Stimulated activated effector memory CD8-positive, alpha-beta T cell treated with anti-CD3 and anti-CD28 coated beads, Interleukin-12 subunit alpha, Interleukin-12 subunit beta, amount 100 ng/mL, for 72 hours (primary cell): ENCODE measurements at places on chromosomes 1 and 21.

- no peak for DNase-seq
Measured at GRCh38 chr1:85203573-85204171, 2.9 kb upstream of the SYDE2 start.

DNA sequence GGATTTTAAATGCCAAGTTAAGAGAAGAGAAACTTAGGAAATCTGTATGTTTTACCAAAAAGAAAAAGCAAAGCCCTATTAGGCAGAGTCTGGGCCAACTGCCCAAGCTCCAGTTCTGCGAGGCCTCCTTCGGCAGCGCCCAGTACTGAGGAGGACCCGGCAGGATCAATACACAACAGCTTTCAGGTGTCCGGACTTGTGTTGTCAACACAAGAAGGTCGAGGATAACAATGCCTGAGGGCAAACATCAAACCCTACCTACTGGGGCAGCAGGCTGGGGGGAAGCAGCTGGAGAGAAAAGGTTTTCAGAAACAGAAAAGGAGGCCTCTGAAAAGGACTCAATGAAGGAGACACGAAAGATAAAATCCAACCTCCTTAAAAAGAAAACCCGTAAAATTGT, 98.1 kb upstream of the GJB5 start:
- DNase-seq = no peak

DNA sequence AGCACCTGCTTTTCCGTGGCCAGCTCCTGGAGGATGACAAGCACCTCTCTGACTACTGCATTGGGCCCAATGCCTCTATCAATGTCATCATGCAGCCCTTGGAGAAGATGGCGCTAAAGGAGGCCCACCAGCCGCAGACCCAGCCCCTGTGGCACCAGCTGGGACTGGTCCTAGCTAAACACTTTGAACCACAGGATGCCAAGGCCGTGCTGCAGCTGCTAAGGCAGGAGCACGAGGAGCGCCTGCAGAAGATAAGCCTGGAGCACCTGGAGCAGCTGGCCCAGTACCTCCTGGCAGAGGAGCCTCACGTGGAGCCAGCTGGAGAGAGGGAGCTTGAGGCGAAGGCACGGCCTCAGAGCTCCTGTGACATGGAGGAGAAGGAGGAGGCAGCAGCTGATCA, 413 bp downstream of the UBL4B start:
- no peak for DNase-seq

- no peak for DNase-seq
Measured at GRCh38 chr21:37974081-37974480, 57.8 kb upstream of the KCNJ6 start.

DNA sequence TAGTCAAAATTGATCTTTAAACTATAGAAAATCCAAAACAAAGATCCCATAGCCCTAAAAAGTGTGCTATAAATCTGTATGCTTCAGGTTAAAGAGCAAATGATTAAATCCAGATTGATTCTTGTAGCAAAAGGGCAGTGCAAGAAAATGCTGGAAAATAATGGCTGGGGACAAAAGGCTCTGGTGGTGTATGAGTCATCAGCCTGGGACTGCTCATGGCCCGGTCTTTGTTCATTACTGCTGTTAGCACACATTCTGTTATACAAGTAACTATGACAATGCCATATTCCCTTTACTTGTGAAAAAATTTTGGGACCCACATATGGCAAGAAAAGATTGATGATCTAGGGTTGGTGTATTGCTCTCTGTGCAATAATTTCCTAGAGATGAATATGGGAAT, 89.1 kb downstream of the RWDD3 start:
- no peak for DNase-seq

GRCh38 chr1:55476445-55477015, 261.4 kb upstream of the USP24 start:
- no peak for DNase-seq

GRCh38 chr1:192889082-192889481, 80.2 kb downstream of the RGS2 start:
- no peak for DNase-seq

GRCh38 chr1:196732526-196732925, 42.1 kb upstream of the CFHR3 start:
- DNase-seq = no peak

GRCh38 chr1:8468751-8469150, 150.8 kb downstream of the SLC45A1 start:
- DNase-seq = no peak

DNA sequence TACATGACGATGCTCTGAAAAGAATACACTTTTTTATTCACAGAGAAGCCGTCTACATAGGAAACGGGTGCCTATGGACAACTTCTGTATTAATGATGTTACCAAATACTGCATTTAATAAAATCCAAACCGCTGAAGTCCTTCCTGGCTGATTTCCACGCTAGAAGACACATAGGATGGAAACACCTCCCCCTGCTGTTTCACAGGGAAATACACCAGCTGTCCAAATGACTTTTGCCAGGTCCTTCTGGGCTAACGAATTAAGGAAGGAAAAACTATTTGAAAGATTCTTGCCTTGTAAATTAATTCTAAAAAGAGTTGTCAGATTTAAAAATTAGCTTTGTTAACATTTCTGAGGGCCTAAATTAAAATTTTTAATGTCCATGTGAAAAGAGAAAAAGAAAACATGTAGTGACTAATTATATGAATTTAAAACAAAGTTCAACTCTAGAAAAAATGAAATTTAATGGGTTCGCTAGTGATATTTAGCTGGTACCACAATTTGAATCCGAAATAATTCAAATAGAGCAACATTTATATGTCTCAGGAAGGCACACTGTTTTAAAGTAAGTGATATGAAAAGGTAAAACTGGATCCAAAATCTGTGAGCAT, 146.0 kb downstream of the RERE start:
- no peak for DNase-seq

DNA sequence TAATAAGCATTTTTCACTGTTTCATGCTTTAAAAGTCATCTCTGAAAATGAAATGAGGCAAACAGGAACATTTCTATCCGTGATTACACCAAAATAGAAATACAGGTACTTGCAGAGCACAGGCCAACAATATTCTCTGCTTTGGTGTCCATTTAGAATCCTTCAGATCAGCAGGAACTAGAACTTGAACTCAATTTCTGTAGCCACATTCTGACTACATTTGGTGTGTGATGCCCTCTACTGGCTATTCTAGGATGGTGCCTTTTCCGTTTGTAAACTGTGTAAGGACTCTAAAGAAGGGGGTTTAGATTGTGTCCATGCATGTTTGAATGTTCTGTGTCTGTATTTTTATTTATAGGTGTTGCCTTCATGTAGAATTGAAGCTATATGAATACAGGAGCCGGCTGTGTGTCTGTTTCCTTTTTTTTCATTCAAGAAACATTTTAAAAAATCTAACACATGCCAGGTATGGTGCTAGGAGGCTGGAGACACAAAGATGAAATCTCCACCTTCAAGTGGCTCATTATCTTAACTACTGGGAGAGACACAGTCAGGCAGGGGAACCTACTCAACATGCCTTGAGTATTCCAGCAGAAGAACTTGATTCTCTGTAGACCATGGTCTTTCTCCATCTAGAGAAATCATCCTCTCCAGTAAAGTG, 7.6 kb upstream of the ZNF326 start:
- no peak for DNase-seq

DNA sequence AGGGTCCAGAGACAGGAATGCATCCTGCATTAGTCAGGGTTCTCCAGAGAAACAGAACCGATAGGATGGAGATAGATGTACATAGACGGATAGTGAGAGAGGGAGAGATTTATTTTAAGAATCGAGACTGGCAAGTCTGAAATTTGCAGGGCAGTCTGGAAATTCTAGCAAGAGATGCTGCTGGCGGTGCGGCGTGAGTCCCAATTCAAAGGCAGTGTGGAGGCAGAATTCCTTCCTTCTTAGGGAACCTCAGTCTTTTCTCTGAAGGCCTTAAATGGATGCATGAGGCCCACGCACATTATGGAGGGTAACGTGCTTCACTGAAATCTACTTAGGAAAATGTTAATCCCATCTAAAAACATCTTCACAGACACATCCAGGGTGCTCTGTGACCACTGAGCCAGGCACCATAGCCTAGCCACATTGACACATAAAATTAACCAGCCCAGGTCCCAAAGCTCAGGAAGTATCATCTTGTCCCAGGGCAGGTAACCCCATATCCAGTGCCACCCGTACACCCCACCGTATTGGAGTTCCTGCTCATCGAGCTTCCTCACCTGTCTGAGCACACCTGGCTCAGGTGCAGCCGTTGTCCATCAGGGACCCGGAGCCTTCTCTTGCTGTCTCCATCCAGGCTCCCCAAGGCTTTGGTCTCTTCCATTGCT, 9.7 kb upstream of the PKNOX1 start:
- DNase-seq = no peak

GRCh38 chr1:58266242-58266641, 280.3 kb downstream of the OMA1 start:
- DNase-seq = no peak

- no peak for DNase-seq
Measured at GRCh38 chr1:114314576-114314975, 160.9 kb upstream of the SYT6 start.

GRCh38 chr1:200473698-200474371, 64.0 kb upstream of the ZNF281 start:
- DNase-seq = peak; percentile 74

DNA sequence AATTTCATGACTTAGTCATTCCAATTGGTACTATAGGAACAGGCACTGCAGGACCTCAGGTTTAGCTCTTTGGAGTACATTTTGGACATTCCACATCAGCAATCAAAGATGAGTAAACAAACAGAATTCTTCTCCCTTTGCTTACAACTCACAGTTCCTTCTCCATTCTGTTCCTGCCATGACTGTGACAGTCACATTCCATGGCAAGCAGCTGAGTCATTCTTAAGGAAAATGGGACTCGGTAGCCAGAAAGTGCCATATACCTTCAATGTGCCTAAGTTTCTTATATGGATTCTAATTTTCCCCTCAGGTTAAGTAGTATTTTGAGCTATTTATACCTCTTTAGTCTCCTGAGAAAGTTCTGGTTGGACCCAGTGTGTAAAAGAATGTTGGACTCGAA, 25.6 kb downstream of the CRCT1 start:
- no peak for DNase-seq

DNA sequence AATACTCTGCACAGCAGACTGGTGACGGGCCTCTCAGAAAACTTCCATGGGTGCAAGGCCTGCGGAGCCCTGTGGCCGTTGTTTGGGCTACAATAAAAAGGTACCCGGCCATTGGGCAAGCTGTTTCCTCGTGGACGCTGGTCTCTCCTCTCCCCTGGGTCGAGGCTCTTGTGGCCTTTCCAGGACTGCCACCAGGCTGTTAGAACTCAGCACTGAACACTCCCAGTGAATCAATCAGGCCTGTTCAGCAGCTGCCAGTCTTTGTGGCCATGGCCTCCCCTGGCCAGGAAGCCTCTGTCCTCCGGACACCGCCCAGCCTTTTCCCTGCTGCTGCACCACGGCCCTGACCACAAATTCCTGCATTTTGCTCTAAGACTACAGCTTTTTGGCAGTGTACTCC, 33.0 kb upstream of the ACTRT2 start:
- DNase-seq = no peak

- no peak for DNase-seq
Measured at GRCh38 chr1:86778569-86779239, 74.3 kb downstream of the SH3GLB1 start.

DNA sequence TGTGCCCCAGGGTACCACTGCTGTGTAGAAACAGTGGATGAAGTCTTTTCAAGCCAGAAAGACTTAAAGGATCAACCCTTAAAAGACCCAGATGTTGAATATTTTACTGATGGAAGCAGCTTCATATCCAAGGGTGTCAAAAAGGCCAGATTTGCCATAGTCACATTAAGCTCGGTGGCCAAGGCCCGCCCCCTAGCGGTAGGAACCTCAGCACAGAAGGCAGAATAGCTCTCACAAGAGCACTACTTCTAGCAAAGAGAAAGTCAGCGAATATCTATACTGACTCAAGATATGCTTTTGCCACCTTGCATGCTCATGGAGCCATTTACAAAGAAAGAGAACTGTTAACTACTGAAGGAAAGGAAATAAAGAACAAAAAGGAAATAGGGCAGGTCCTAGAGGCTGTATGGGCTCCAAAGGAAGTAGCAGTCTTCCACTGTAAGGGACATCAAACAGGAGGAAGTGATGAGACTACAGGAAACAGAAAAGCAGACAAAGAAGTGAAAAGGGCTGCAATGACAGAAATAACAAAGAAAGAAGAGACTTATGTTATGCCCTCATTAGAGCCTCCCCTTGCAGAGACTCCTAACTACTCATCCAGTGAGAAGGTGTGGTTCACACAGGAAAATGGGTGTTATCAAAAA, 90.5 kb downstream of the LIPI start:
- DNase-seq = peak; percentile 22

DNA sequence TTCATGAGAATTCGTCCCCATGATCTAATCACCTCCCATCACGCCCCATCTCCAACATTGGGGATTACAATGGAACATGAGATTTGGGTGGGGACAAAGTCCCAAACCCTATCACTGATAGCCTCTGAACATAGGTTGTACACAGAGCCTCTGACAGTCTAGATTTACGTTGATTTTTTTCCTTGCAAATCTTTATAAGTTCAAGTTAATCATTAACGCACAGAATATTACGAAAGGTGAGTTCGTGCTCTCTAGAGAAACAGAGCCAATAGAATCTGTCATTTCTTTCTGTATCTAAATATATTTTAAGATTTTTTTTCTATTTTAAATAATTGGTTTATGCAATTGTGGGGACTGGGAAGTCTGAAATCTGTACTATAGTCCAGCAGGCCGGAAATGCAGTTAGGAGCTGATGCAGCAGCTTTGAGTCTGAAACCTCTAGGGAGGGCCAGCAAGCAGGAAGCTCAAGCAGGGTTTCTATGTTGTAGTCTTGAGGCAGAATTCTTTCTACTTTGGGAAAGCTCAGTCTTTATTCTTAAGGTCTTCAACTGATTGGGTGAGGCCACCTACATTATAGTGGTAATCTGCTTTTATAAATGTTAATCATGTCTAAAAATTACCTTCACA, 61.0 kb downstream of the SELENOF start:
- DNase-seq = no peak

- DNase-seq = no peak
Measured at GRCh38 chr1:204659056-204659455, 26.5 kb downstream of the LRRN2 start.

DNA sequence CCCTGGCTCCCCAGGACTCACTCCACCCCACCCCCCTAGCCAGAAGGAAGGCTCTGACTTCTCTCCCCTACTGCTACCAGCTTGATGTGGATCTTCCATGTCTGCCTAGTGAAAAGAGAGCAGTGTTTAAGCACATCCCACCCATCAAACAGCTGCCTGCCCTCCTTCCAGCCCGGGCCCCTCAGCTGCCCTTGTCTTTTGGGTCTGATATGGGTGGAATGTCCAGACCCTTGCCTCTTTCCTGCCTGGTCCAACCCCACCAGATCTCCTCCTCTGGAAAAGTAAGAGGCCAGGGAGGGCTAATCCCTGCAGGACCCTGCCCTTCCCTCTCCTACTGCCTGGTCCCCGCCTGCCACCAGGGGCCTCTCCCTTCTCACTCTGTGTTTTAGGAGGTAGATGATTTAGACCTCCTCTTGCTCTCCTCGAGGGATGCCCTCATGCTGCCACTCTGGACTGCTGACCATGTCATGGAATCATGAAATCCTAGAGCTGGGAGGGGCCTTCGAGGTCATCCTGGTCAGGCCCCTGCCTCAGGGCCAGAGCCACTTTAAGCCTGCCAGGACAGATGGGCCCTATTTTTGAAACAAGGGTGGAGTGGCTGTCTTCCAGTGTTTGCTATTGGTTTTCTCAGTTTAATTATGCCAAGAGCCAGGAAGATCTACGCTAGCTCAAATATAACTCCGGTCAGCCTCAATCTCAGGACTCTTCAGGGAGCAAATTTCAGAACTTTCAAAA, 15.8 kb upstream of the HSPG2 start:
- no peak for DNase-seq
